Activated CD8-positive, alpha-beta T cell treated with anti-CD3 and anti-CD28 coated beads for 36 hours (primary cell): ENCODE measurements at places on chromosomes 4 and X. TPM values are rescaled to one million over a fixed set of nuclear protein-coding genes. Genes with fewer than 3 reads are reported as not detected.
A peak's percentile ranks its signal among the peaks of the same experiment; 100 is the strongest.

DNA sequence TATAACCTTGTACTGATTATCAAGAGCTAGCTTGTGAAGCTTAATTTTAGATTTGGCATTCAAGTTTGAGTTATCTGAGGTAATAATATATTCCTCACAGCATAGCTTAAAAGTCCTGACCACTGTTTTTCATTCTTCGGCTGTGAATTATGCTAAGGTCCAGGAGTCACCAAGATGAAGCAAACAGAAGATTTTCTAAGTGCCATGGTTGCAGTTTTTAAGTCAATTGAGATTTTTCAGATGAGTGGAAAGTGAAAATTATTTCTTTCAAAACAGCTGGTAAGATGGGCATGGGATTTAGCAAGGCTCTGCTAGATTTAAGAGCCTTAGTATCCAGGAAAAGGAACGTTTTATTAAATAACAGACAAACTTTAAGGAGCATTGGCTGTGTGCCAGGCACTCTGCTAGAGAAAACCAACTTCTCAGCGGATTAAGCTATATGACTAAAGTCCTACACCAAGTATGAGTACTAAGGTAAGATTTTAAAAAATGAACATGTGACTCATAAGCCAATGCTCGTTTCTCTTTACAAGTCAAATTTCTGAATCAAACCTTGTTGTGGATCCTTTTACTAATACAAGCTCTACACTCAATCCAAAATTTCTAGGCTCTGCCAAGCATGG lies 149.9 kb upstream of the IL15 start:
- DNase-seq, result no peak

- no peak for DNase-seq
Measured at GRCh38 chr4:133316909-133317308, 167.8 kb downstream of the PCDH10 start.

GRCh38 chrX:20740443-20740842 lies 473.7 kb upstream of the RPS6KA3 start:
- DNase-seq, result no peak

The NAT8L gene
- total RNA-seq, result 1.0 TPM

GRCh38 chrX:138917781-138918180 lies 206.3 kb upstream of the FGF13 start:
- no peak for DNase-seq

DNA sequence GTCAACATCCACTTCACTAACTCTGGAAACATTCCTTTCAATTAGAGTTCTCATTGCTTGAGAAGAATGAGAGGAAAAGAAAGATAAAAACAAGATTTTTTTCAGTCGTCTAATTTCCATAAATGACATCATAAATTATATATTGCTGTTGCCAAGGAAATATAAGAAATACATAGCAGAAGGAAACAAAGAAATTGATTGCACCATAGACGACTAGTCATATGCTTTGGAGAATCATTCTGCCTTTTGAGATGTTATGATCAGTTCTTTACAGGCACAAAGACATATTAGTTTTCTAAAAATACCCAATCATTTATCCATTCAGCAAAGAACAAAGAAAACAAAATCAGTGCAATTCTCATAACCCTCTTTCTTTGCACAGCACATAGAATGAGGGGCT lies 672 bp upstream of the C1QTNF7 start:
- no peak for DNase-seq

The KLHL34 gene
- 0.77 TPM for total RNA-seq

- no peak for DNase-seq
Measured at GRCh38 chr4:54067166-54067565, 2.8 kb upstream of the CHIC2 start.

DNA sequence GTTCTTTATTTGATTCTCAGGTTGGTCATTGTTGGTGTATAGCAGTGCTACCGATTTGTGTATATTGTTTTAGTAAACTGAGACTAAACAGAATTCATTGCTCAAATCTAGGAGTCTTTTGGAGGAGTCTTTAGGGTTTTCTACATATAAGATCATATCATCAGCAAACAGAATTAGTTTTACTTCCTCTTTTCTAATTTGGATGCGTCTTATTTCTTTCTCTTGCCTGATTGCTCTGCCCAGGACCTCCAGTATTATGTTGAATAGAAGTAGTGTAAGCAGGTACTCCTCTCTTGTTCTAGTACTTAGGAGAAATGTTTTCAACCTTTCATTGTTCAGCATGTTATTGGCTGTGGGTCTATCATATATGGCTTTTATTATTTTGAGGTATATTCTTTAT lies 92.6 kb downstream of the IQCM start:
- DNase-seq, result no peak

The SMIM31 gene
- total RNA-seq, result not detected

DNA sequence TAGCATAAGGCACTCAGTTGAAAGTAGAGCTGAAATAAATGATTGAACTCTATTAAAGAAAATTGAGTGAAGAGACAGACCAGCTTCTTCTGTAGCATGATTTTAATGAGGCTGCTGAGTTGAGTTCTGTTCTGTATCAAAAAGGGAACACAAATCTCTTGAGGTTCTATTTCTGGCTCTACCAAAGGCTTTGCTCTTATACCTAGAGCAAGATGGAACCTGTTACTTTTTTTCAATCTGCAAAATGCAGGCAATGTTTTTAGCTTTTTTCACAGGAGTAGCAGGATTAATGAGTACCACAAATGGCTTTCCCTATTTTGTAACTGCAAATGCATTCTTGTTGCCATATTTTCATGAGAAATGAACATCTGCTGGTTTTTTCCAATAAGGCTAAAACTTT lies 4.2 kb upstream of the ERVMER34-1 start:
- no peak for DNase-seq

- DNase-seq, result no peak
Measured at GRCh38 chr4:185138161-185138560, 4.9 kb upstream of the SLC25A4 start.

DNA sequence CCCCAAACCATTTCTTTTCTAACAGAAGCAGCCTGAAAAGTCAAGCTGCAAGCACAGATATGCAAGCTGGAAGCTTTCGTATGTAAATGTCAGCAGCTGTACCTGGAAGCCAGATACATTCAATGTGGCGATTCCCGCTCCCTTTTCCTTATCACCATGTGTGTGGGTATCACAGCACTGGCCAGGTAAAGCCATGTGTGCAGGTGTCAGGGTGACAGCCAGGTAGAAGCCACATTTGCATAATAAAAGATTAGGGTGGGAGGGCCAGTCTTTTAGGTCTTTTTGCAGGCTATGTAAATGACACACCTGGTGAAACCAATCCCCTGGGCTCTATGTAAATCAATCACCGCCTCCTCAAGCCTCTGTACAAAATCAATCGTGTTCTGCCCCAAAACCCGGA lies 50.1 kb downstream of the RXFP1 start:
- DNase-seq, result no peak

DNA sequence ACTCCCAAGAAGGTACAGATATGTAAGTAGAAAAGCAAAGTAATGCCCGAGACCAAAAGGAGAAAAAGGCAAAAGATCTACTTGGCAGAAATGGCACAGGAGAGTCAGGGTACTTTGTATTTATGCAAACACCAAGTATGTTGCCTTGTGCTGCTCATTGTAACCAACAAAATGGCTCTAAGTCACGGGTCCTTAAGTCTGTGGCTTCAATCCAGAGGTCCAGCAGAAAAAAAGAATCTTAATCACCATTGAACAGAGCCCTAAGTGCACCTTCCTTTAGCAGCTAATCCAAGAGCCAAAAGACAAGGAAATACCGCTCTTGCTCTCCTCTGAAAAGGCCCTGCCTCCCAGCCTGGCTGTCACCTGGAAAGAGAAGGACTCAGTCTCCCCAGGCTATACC lies 324.9 kb upstream of the PPARGC1A start:
- no peak for DNase-seq

- DNase-seq, result peak; percentile 29
Measured at GRCh38 chrX:39819921-39820849, 277.6 kb downstream of the BCOR start.

DNA sequence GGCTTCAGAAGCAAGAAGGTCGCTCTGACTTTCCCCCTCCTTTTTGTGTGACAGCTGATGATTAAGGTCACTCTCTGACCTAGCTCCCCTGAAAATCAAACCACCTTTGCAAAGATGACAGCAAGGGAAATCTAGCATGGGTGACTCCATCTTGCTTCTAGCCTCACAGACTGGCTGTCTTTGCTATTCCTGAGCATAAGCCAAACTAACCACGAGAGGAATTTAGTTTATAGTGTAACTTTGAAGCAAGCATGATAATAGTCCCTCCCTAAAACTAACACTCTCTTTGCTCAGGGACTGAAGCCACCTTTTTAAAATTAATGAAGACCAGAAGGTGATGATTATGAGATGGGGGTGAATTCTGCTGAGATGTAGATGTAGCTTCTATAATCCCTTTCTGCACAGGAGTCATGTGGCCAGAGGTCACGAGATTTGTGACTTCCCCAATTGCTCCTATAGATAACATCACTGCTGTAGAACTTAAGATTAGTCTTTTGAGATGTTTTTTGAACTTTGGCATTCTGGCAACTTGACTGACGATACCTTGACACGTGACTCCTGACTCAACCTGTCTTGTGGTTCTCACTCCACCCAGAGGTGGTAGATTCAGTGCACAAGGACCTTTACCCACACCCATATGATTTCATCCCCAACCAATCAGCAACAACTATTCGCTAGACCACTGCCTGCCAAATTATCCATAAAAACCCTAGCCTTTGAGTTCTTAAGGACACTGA lies 14.9 kb upstream of the PDE5A start:
- peak; percentile 11 for DNase-seq

GRCh38 chr4:36189511-36190226 lies 54.6 kb downstream of the ARAP2 start:
- peak; percentile 39 for DNase-seq

The GPM6B gene
- not detected for total RNA-seq

- no peak for DNase-seq
Measured at GRCh38 chr4:53695540-53696463, 104.5 kb upstream of the LNX1 start.

The USP17L26 gene
- total RNA-seq, result not detected

DNA sequence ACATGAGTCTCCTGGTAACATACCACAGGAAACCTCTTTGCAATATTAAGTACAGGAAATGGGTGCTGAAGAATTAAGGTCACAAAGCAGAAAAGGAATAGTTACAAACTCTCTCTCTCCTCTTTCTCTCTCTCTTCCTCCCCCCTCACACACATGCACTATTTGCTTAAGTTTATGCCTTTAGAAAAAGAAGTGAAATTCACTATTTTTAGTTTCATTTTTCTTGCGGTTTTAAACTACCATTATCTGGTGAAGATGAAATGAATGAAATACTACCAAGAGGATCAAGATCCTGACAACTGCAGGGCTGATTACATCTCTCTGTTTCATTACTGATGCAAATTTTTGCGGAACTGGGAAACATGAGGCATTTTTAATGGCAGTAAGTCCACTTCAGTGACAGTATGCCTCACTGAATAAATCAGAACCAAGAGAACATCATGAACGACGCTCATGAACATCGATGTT lies 64.3 kb upstream of the FTHL17 start:
- DNase-seq, result no peak

The PABPC4L gene
- not detected for total RNA-seq

DNA sequence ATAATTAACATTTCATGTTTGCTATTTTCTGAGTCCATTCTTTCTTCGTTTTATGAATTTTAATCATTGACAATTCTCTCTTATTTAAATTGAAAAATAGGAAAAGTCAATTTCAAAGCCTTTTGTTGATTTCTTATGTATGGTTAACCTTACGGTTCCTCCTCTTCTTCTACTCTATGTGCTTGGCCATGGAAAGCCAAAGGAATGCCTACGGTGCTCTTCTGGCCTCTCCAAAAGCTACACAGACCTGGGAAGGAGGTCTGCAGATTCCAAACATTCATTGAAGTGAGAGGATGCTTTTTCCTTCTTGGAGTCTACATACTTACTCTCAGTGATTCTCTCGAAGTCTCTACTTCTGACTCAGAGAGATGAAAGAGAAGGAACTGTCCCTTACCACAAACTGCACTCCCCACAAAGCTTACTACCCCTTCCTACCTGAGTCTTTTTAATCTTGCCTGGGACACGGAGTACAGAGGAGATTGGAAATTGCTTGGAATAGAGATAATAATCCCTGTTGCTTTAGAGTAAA lies 863.1 kb upstream of the FTHL17 start:
- no peak for DNase-seq

The HS3ST1 gene
- total RNA-seq, result not detected

DNA sequence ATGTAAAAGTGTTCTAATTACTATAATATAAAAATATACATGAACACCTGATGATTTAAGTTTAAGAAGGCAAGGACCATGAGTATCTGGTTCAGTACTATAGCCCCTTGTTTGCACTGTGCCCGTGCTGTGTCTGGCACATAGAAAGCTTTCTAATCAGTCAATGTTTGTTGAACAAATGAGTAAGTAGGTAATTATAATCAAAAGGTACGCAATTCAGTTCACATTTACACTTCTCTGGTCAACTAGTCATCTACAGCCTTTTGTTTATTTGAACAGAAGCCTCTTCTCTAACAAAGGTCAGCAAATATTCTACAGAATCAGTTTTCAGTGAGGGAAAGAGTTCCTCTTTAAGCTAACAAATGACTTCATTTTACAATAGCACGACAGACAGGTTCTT lies 523.3 kb downstream of the SMARCA1 start:
- no peak for DNase-seq

The BEX3 gene
- total RNA-seq, result 30.8 TPM

- DNase-seq, result no peak
Measured at GRCh38 chr4:170038769-170039168, 12.6 kb upstream of the MFAP3L start.

The GUCY1B1 gene
- total RNA-seq, result 0.16 TPM

DNA sequence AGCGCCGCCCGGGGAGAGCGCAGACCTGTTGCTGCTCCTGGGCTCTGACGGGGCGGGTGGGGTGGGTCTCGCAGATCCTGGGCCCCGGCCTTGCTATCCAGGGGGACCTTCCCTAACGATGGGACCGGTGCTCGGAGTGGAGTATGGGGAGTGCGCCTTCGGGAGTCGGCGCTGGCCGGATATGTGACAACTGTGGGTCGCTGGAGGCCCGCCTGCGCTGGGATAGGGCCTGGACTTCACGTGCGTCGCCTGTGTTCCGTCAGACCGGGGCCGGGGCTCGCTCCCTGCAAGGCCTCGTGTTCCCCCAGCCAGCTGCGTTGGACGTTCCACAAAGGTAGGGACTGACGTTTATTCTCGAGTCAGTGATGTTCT lies 1.3 kb downstream of the TBL1X start:
- DNase-seq, result peak; percentile 37

- DNase-seq, result no peak
Measured at GRCh38 chr4:118282692-118283091, 70.1 kb downstream of the PRSS12 start.

The SPANXC gene
- not detected for total RNA-seq

DNA sequence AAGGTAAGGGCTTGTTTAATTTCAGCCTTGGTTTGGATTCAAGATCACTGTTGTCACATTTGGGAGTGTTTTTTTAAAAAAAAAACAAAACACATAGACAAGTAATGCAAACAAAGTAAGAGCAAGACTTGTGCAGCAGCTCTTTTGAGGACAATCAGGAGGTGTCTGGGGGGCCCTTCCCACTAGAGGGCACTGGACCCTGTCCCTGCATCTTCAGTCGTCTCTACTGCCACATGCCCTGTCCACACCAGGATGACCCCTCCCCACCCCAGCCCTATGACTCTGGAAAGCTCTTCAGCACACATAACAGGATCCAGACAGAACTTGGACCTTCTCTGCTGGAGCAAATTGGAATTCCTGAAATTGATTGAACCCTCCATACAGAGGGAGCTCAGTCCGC lies 71.0 kb downstream of the USP46 start:
- DNase-seq, result peak; percentile 40
